ENCODE measurements at places on chromosomes 6 and 20. TPM values are rescaled to one million over a fixed set of nuclear protein-coding genes. Genes with fewer than 3 reads are reported as not detected.

CNR1 gene
- 1.2 TPM for total RNA-seq

PRND gene
- not detected for total RNA-seq

GTF3C6 gene
- 73.1 TPM for total RNA-seq

FRK gene
- total RNA-seq: 1.3 TPM

GSTA1 gene
- not detected for total RNA-seq

QKI gene
- total RNA-seq: 38.8 TPM

ARFGEF3 gene
- 0.57 TPM for total RNA-seq

DYNLT1 gene
- total RNA-seq: 97.2 TPM

SRC gene
- total RNA-seq: 173 TPM

LAMA2 gene
- total RNA-seq: 0.68 TPM

BCAS1 gene
- total RNA-seq: 0.42 TPM

TCF15 gene
- not detected for total RNA-seq

C20orf96 gene
- total RNA-seq: 9.9 TPM

TP53TG5 gene
- total RNA-seq: not detected

CCN6 gene
- not detected for total RNA-seq
